ENCODE measurements at places on chromosomes 1 and 21.

DNA sequence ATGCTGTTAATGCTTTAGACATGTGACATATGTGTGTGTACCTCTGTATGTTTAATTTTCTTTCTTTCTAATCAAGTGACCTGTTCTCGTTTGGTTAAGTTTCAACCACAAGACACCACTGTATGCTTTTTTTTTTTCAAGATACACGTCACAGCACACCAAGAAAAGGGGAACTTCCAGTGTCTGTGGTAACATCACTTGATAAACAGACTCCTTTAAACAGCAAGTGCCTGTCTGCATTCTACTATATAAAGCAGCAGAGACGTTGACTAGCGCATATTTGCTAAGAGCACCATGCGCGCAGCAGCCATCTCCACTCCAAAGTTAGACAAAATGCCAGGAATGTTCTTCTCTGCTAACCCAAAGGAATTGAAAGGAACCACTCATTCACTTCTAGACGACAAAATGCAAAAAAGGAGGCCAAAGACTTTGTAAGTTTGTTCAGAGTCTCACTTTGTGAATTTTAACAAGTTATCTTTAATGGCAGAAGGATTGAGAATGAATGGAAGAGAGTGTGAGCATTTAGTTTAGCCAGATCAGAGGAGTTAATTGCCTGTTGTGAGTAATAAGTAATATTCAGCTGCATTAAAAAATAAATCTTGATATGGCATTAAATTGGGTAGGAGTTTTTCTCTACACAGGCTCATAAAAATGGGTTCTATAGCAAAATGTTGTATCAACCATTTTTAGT, at the start of gene RGS1:
RGS1 (plus strand) TSS at position 275 of the 691 bp plus-strand sequence; CDS start at position 295, 20 bp downstream.
- no peak for DNase-seq

DNA sequence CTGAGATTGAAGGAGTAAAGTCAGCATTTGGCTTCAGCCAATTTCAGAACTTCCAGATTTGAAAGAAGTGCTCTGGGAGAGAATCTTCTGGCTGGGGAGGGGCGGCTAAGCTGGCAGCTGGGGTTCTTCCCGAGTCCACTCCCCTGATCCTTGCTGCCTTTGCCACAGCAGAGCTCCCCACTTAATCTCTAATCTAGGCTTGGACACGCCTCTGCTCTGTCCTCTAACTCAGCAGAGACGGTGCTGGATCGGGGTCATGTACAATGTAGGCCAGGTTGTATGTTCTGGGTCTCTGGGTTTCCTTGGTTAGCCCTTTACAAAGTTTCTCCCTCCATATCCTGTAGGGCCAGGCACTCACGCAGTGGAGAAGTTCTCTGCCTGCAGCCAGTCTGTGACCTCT, 10.1 kb upstream of the GSTM3 start:
- no peak for DNase-seq

GRCh38 chr1:212072047-212072446, 36.5 kb downstream of the DTL start:
- no peak for DNase-seq

DNA sequence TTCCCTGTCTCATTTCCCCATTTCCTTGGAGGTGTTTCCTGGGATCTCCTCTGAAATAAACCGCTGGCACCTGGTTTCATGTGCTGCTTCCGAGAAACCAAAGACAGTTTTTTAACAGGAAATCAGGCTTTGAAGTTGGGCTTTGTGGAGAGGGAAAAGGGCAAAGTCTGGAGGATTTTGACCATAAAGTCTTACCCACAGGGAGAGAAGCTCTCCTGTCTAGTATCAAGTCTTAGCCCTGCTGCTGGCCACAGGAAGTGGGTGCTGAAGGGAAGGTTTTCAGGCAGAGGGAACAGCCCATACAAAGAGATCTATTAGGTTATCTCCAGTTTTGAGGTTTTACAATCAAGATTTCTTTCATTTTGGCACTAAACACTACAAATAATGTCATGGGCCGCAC, 29.3 kb downstream of the SLC5A9 start:
- no peak for DNase-seq

GRCh38 chr1:244112636-244113035, 61.6 kb downstream of the ZBTB18 start:
- no peak for DNase-seq

GRCh38 chr1:192724670-192725069, 84.2 kb upstream of the RGS2 start:
- no peak for DNase-seq
